Endothelial cell of umbilical vein (primary cell): ENCODE measurements at places on chromosomes 2 and 18. TPM values are rescaled to one million over a fixed set of nuclear protein-coding genes. Genes with fewer than 3 reads are reported as not detected.

DNA sequence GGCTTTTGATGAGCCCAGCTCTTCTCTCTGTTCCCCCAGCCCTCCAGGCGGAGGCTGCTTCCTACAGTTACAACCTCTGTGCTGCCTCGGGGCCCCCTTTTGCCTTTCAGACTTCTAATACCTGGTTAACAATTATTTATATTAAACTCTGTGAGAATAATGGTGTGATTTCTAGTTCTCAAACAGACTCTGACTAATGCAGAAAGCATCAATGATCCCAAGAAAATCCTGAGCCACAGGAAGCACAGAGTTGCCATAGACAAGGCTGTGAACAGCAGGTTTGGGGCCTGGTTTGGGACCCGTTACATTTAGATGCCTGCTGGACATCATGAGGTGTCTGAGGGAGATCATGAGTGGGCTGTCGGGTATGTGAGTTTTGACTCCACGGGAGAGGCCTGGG, 37.4 kb upstream of the MYO3B start:
- DNase-seq, result no peak

- DNase-seq, result no peak
Measured at GRCh38 chr2:239910404-239910803, 114.7 kb downstream of the NDUFA10 start.

- DNase-seq, result peak; percentile 49
Measured at GRCh38 chr2:160419776-160420505, 73.7 kb downstream of the RBMS1 start.

GRCh38 chr2:119366649-119367471, at the start of the genes C2orf76 and DBI:
C2orf76 (minus strand) TSS chr2:119366834; CDS start chr2:119339959, 26,875 bp downstream.
DBI (plus strand) TSS chr2:119366977; CDS start chr2:119367052, 75 bp downstream.
- peak; percentile 95 for DNase-seq

Gene ROCK1
- 53.0 and 53.7 TPM in 2 replicates for total RNA-seq

Gene KCNIP3
- 0.21 and 0.62 TPM in 2 replicates for total RNA-seq
